ENCODE measurements at places on chromosomes 13 and 19.
A peak's percentile ranks its signal among the peaks of the same experiment; 100 is the strongest.

DNA sequence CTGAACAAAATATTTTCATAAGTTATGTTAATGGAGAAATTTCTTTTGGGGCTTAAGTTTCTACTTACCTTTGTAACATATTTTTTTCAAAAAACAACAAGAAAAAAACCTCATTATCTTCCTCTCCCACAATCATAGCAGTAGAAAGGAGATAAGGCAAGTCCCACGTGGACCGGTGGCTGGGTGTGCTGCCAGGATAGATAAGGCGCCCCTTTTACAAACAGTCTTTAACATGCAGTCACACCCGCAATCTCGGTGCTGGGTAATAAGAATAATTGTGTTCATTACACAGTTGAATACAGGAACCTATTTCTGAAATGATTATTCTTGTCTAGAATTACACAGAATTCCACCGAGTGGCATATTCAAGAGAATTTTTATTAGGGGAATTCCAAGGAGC, 1202.3 kb downstream of the UQCRFS1 start:
- no peak for DNase-seq

- DNase-seq = peak; percentile 74
Observed at GRCh38 chr19:2476451-2477140, 669 bp downstream of the GADD45B start.

GRCh38 chr19:7787141-7787540, 24.1 kb downstream of the CLEC4M start:
- DNase-seq = no peak

DNA sequence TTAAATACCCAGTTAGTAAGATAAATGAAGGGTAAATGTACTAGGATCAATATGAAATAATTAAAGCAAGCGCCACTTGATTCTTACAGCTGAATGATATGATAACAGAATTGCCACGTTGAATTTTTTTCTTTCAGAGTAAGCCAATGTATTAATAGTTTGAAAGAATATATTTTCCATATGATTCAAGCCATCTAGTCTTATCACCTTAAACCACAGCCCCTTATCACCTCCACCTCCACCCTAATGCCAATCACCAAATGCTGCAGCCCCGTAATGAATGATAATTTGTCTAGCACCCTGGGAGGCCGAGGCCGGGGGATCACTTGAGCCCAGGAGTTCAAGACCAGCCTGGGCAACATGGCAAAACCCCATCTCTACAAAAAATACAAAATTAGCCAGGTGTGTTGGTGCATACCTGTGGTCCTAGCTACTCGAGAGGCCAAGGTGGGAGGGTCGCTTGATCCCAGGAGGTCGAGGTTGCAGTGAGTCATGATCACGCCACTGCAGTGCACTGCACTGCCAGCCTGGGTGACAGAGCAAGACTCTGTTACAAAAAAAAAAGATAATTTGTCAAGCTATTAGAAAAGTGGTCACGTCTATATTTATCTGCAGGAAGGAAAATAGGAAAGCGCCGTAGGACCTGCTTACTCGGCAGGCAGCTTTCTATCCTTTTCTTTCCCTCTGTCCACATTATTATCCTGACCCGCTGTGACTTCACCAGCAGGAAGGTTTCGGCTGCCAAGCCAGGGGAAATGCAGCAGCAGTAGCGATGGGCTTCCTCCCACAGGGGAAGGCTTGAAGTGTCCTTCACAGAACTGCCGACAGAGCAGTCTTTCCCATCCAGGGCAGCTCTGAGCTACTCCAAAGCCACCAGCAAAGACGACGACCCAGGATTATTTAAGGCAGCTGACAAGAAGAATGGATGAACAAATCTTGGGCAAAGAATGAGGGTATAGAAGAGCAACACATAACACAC, 19.7 kb upstream of the CLN5 start:
- no peak for DNase-seq

- peak; percentile 57 for DNase-seq
Observed at GRCh38 chr13:39616087-39616694, 13.2 kb upstream of the LHFPL6 start.

- DNase-seq = no peak
Observed at GRCh38 chr13:51303882-51304281, 35.6 kb upstream of the SERPINE3 start.

DNA sequence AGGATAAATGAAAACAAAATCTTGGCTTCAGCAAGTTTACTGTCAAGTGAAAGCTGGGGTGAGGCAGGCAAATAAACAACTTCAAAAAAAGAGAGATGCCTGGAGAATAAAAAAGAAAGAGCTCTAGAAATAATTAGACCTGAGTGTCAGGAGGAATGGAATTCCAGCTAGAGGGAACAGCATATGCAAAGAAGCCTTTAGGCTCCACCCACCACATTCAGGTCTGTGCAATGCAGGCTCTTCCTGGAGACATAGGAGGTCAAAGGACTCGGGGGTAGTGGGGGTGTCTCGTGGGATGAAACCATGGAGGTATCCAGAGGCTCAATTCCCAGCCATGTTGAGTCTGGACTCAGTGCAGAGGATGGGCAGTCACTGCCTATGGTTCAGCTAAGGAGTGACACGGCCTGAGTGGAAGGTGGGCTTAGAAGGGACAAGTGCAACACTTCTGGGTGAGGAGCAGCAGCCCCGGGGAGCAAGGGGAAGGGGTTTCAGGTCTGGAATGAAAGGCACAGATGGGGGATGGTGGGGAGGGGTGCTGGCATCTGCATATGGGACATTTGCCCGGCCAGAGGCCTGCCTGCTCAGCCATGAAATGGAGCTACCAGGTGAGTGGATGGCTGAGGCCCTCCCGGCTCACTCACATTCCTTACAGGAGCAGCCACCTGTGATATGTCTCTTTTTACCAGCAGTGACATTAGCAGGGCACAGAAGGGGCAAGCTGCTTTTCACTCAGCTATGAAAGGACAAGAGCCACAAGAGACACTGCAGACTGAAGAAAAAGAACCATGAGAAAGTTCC, 12.3 kb downstream of the LATS2 start:
- DNase-seq = no peak

GRCh38 chr19:56290104-56290503, 17.6 kb downstream of the EDDM13 start:
- DNase-seq = no peak

GRCh38 chr19:55353803-55354697, 469 bp downstream of the COX6B2 start:
- peak; percentile 75 for DNase-seq

DNA sequence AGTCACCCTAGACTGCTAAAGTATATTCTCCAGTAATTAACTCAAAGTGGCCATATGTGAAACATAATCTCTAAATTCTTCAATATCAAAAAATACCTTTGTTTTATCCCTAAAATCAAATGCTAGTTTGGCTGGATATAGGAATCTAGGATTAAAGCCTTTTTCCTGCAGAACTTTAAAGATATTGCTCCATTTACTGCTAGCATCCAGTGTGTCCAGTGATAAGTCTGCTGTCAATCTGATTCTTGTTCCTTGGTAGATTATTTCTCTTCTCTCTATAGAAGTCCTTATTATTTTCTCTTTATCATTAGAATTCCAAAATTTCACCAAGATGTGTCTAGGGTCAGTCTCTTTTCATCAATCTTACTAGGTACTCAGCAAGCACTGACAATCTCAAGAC, 384.6 kb downstream of the FGF14 start:
- DNase-seq = no peak

DNA sequence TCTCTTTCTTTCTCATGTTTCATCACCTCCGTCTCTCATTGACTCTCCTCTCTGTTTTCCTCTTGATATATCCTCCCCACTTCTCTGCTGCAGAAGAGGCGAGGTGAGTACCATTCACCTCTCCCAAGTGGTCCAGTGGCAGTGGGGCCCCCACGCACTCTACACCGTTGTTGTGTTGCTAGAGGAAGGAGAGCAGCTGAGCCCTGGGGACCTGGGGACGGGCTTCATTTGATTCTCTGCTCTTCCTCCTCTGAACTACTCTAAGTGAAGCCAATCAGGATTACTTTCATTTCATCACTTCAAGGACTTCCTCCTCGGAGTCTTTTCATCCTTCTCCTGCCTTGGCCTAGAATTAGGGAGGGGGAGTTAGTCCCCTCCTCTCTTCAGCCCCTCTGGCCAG, 64.6 kb downstream of the CCNE1 start:
- DNase-seq = no peak

DNA sequence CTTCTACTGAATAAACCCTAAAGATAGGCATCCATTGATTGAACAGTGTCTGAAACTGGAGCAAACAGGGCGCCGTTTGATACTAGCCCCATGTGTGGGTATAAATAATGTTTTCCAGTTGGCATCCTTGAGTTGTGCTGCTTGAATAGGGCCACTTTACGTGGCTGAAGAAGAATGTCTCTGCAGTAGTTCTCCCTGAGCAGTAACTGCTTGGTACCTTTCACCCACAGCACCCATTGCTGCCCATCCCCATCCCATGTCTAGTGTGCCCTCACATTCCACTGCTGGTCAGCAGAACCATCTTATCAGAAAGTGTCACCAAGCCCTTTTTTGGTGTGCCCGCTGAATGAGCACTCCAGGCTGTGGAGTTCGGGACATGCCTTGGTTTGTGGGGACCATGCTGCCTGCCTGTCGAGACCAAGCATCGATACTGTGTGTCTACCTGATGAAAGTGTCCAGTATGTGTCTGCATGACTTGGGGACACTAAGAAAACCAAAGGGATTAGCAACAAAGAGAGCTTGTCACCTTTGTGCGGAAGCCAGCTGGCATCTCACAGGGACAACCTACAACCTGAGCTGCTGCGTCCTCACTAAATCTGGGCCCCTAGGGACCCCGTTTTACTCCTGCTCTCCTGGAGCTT, 162.0 kb downstream of the TM9SF2 start:
- no peak for DNase-seq

GRCh38 chr13:33694546-33694945, 123.4 kb upstream of the RFC3 start:
- no peak for DNase-seq

DNA sequence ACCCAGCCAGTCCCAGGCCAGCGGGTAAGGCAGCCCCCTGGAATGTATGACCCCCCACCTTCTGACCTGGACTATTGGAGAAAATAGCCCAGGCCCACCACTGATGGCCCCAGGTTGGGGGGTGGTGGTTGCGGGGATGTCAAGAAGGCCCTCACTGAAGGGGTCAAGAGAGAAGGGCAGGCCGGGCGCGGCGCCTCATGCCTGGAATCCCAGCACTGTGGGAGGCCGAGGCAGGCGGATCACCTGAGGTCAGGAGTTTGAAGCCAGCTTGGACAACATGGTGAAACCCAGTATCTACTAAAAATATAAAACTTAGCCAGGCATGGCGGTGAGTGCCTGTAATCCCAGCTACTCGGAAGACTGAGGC, 1.5 kb upstream of the ADAMTSL5 start:
- no peak for DNase-seq

DNA sequence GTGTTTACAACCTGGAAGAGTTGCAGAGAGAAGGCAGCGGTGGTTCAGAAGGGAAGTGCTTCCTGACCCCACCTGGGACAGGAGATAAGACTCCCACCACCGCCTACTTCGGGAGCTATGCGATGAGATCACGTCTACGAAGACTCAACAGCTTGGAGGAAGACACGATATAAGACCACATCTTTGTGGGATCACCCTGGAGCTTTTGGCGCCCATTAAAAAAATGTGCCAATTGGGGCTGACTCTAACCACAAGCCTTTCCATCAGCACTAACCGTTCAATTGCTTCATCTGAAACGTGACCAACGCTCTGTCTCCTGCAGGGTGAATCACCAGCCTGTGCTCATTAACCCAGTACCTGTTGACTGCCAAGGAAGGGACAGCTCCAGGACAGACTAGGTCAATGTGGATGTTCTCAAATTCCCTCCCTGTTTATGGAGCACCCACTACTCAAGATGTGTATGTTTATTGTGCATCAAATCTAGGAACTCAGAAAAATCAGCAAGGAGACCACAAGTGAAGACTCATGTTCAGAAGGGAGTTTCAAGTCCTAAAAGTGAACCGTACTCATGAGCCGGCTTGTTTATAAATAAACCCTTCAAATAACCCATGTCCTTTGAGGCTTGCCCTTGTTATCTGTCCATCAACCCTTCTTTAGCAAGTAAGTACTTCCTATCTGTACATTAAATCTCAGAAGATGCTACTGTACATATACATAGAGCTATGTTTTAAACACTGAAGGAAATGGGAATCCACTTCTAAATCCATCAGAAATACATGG, 67.5 kb downstream of the LATS2 start:
- no peak for DNase-seq

GRCh38 chr13:80070024-80070703, 270.8 kb downstream of the SPRY2 start:
- DNase-seq = no peak

DNA sequence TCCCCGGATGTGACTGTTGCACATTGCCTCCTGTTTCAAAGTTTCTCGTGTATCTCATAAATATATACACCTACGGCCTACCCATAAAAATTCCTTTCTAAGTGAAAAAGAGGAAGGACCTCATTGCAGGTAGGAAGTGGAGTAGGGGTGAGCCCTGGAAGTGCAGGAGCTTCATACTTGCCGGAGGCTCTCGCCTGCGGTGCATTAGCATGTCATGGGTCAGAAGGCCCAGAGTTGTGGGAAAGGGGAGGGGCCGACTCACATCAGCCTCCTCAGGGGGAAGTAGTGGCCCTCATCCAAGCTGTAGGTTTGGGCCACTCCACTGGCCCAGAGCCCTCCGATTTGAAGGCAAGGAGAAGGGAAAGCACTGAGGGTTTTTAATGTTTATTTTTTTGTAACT, 26.0 kb upstream of the IRS2 start:
- no peak for DNase-seq

DNA sequence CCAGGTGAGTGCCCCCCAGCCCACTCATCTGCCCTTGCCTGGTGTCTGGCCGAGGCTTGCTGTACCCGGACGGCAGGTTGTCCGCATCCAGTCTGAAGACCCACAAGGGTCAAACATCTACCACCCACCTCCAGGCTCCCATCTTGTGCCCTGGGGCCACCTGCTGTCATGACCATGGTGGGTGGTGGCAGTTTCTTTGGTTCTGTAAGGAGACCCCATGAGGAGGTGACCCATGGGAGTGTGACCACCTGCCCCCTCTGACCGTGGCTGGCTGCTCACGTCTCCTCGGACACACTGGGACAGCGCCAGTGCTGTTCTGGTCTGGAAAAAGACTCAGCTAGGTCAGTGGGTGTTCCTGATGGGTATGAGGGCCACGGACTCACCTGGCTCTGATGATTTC, 93.9 kb downstream of the TEX29 start:
- DNase-seq = no peak

DNA sequence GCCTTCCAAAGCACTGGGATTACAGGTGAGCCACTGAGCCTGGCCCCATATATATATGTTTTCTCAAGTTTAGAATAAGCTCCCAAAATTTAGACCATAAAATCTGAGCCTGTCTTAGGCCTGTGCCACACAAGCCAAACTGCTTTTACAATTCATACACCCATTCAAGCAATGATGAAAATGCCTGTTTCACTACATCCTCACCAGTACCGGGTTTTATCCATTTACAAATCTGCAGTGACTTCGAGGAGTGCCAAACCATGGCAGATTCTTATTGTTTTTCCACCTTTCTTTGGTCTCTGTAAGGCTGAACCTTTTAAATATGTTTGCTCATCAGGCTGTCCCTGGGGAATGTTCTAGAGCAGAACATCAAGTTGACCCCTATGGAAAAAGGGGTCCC, 9.6 kb upstream of the NFIC start:
- no peak for DNase-seq

- DNase-seq = no peak
Observed at GRCh38 chr13:67071918-67072598, 158.1 kb downstream of the PCDH9 start.
